ENCODE measurements at places on chromosomes 1 and 21. TPM values are rescaled to one million over a fixed set of nuclear protein-coding genes. Genes with fewer than 3 reads are reported as not detected.

KCNC4 gene
- total RNA-seq = 2.4 TPM

ELAVL4 gene
- total RNA-seq = 137 TPM

SH2D2A gene
- total RNA-seq = 0.41 TPM

HHIPL2 gene
- total RNA-seq = 0.82 TPM

KCNN3 gene
- total RNA-seq = 2.4 TPM

BGLAP gene
- total RNA-seq = not detected

RBM11 gene
- 10.2 TPM for total RNA-seq

PLXNA2 gene
- 37.9 TPM for total RNA-seq

GRCh38 chr1:166165661-166166328, 1.0 kb downstream of the FAM78B start:
- peak; percentile 28 for DNase-seq

GRCh38 chr21:35965699-35966098, 94.6 kb downstream of the SETD4 start:
- DNase-seq = no peak

DNA sequence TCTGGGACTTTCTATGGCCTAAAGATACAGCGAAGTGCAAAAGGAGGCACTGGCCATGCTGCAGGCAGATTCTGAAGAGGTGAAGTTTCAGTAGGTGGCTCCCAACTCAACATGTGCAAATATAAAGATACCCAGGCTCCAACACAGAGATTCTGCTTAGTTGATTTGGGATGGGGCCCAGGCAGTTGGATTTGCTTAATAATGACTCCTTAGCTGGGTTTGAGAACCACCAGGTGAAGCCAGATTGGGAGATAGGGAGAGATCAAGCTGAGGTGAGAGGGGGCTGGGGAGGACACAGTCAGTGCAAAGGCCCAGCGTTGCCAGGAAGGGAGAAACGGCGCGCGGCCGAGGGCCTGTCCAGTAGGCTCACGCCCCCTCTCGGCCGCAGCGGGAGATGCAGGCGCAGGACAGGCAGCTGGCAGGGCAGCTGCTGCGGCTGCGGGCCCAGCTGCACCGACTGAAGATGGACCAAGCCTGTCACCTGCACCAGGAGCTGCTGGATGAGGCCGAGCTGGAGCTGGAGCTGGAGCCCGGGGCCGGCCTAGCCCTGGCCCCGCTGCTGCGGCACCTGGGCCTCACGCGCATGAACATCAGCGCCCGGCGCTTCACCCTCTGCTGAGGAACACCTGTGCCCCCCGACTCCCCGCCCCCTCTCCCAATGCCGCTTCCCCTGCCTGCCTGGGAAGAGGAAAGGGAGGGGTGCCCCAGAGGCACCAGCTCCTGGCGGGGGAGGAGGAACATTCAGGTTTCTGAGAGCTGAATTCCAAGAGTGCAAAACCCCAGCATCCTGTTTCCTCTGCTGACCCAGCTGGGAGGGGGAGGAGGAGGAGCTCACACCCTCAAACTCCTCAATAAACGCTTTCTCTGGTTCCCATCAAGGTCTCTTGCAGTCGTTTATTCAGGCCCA, 1.2 kb downstream of the FAM167B start:
- peak; percentile 69 for DNase-seq

DNA sequence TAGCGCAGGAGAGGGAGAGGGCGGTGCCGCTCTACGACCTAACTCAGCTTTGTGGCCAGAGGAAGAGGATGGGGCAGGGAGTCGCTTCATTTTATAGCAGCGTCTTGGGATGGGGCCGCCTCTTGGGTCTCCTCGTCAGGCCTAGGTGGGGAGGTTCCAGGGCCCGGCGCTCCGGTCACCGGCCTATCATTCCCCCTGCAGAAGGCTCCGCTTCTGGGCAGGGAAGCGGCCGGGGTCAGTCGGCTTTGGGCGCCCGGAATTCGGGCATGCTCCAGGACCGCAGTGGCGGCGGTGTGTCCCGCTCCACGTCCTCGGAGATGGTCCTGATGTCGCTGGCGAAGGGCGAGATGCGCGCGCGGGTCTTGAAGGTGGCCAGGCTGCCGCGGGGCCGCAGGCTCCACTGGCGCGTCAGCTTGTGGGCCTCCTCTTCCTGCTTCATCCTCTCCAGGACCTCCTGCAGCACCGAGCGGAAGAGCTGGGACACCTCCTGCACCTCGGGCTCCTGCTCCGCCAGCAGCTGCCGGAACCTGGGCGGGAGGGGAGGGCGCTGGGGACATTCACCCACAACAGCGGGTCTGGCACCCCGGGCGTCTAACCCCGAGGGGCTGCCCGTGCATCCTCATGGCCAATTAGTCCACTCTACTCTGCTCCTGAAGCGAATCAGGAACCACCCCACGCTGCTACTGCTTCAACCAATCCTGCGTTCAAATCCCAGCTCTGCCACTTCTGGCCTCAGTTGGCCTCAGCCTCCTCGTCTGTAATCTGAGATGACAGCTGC, 13.0 kb downstream of the RD3 start:
- DNase-seq = no peak

DNA sequence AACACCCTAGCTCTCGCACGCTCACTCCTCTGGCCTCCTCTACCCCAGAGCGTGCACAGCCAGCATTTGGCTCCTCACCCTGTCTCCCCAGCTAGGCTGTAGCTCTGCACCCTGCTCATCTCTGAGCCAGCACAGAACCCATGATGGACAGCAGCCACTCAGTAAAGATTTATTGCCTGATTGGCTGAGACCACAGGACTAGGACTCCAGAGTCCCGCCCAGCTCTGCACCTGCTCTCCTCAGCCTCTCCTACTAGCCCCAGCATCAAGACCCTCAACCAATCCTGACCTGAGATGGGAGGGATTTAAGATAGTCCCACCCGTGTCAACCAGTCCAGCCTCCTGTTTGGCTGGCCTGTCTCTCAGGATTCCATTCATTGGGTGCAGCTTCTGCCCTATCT, 9.3 kb downstream of the C1QB start:
- DNase-seq = no peak

DNA sequence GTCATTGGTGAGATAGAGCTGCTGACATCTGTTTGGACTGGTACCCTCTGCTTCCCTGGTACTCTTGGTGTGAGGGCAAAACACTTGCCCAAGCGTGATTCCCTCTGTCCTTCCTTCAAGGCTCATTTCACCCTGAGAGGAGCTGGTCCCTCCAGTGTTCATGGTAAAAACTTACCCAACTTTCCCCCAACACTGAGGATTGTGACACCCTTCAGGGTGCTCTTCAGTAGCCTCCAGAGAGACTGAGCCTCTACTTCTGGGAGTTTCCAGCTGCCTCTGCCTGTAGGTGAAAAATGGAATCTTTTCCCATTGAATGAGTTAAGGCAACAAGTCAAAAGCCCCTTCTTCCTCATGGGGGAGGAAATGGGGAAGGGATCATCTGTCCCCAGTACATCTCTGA, 9.6 kb downstream of the CCDC190 start:
- DNase-seq = no peak

GRCh38 chr1:150236614-150237100, 745 bp upstream of the ANP32E start:
- DNase-seq = no peak

DNA sequence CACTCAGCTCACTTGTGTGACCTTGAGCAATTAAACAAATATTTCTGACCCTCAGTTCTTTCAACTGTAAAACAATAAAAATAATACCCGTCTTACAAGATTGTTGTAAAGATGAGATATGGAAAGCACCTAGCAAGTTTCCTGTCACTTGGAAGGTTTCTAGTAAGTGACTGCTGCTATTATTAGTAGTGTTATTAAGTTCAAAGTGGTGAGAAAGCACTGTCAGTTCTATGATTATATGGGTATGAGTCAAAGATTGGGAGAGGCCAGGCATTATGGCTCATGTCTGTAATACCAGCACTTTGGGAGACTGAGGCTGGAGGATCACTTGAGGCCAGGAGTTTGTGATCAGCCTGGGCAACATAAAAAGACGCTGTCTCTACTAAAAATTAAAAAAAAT, 145.4 kb downstream of the C1orf21 start:
- DNase-seq = no peak

GRCh38 chr1:61005614-61006580, 76.5 kb upstream of the NFIA start:
- DNase-seq = no peak

DNA sequence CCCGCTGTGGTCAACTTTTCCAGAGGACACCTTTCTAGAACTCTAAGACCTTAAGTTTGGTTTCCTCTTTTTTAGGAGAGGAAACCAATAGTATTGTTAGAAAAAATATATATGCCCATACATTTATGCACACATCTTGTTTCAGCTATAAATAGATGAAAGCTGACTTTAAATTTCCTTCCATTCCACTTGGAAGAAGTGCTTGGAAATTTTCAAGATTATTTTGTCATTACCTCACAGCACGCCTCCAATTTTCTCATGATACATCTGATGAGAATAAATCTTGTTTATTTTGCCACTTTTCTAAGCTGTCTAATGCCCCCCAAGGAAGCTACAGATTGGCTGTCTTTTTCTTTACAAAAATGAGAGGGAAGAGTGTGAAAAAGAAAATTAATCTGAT, 65.8 kb downstream of the NIBAN1 start:
- no peak for DNase-seq

- no peak for DNase-seq
These were observed 31.0 kb downstream of the KANK4 start for GRCh38 chr1:62288224-62288623.

DNA sequence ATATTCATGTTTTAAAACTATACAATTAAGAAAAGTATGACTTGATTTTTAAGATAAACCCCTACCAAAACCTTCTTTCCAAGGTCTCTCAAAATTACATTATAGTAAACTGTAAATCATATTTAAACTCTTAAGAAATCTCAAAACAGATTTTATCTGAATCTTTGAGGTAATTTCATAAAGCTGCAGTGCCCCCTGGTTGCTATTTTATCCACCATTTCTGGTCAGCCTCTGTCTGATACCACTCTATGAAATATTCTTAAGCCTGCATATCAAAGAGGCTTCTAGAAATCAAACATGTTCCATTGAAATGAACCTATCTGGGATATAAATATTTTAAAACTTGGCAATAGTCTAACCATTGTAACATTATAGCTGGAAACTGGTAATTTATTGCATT, 317.3 kb downstream of the COL11A1 start:
- no peak for DNase-seq

DNA sequence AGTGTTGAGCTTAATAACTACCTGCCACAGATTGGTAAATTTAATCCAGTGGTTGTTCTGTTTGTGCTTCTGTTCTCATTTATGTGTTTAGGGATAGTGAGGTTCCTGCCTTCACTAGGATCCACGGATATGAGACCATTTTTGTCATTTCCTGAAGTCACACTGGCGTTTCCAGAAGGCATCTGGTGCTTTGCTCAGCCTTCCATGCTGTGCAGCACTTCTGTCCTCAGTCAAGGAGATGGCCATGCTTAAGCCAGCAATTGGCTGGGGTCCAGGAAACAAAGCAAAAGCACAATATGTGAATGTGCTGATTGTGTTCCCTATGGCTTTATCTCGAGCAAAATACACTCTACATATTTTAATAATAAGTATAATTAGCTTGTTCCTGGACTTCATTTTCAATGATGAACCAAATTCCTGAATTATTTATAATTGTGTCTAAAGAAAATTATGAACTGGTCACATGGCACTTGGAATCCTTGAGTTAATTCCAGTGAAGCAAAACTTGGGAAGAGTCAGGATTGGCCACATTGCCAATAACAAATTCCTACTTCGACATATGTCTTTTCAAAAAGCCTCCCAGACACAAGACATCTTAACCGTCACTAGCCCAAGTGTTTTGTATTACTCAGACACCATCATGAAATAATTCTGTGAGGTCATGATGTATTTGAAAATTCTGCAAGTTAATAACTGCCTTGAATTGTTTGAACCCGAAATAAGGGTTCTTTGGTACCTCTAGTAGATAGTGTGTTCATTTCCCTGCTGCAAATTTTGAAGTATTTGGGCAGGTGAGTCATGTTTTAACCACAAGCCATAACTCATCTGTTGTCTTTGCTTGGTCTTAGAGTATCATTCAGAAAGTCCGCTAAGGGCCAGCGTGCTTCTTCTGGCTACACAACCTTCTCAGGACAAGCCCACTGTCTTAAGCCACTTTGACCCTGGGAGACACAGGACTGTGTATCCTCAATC, 412.4 kb downstream of the DISC1 start:
- no peak for DNase-seq

GRCh38 chr1:18463984-18464664, 16.6 kb upstream of the KLHDC7A start:
- DNase-seq = no peak

DNA sequence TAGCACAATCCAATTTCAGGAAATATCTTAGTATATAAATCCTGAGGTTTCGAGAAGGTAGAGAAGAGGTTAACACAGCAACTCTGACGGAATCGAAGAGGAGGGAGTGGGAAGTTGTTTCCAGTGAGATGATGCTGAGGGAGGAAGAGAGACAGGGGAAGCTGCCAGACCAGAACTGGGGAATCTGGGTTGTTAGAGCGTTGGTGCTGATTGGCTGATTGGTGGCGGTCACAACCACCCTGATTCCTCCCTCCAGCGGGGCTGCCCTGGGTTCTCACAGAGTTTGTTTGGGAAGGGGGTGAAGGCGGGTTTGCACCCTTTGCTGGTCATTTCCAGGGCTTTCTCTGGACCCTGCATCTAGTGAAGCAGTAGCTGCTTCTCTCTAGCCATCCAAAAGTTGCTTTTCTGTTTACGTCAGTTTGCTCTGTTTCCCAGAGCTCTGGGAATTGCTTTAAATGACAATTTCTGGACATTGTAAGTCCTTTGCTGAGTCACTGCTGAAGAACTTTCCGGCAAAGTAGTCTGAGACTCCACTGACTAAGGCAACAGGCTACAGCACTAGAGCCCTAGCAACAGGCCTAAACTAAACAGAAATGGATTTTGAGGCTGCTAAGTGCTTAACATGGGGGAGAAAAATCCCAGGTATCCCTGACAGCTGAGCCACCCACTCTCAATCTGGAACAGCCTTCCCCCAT, 90.1 kb downstream of the TENT5C start:
- no peak for DNase-seq

DNA sequence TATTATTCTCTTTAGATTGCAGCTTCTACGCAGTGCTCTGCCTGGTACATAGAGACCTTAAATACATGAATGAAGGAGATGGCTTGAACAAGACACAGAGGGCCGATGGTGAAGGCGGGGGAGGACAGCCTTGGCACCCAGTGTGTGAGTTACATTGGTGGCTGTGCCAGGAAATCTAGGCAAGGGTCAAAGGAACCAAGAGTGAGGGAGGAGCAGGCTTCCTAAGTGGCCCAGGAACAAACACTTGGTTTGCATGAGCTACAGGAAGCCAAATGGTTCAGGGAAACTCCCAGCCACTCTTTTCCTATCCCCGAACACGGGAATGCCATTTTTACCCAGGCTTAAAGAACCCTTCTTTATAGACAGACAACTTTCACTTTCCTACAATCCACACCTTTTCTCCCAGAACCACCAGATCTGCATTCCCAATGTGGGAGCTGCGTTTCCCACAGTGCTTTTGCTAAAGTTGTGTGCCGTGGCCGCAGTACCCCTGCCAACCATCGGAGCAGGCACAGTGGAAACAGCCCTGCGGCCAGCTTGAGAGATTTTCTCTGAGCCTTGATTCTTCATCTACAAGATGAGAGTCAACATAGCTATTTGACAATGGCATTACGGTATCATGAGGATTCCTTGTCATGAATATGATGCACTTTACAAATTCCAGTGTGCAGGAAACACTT, 3.5 kb upstream of the CLEC20A start:
- DNase-seq = no peak

- no peak for DNase-seq
These were observed 50.2 kb downstream of the SLC25A24 start for GRCh38 chr1:108149796-108150467.

- DNase-seq = no peak
These were observed 3.6 kb upstream of the ADAMTSL4 start for GRCh38 chr1:150545486-150546032.

- DNase-seq = no peak
These were observed 71.5 kb upstream of the CXADR start for GRCh38 chr21:17441370-17441769.

All from frontal cortex (tissue), 4 donors.